ENCODE measurements at places on chromosomes 12 and 14. TPM values are rescaled to one million over a fixed set of nuclear protein-coding genes. Genes with fewer than 3 reads are reported as not detected.
A peak's percentile ranks its signal among the peaks of the same experiment; 100 is the strongest.

SYCP3 gene
- 1.1 TPM for polyA plus RNA-seq

AICDA gene
- polyA plus RNA-seq: not detected

TAS2R50 gene
- polyA plus RNA-seq: not detected

TAS2R43 gene
- 0.53 TPM for polyA plus RNA-seq

DNA sequence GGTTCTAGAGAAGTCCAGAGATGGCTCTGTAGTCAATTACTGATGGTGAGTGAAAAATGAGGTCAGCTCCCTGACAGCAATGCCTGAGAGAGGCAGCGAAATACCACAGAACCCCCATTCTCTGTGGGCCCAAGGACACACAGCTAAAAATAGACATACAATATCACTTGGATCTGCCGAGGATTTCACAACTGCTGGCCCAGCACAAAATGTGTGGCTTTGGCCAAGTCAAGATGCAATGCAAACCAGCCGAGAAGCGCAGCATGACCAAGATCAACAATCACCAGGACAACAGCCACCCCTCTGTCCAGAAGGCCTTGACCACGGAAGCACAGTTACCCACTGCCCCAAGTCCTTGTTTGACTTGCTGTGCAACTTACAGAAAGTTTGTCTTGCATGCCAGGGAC, 52.2 kb downstream of the CKAP4 start:
- peak; percentile 62 for DNase-seq

- DNase-seq: no peak
These were observed 310.7 kb downstream of the AEBP2 start for GRCh38 chr12:19749906-19750574.

DNA sequence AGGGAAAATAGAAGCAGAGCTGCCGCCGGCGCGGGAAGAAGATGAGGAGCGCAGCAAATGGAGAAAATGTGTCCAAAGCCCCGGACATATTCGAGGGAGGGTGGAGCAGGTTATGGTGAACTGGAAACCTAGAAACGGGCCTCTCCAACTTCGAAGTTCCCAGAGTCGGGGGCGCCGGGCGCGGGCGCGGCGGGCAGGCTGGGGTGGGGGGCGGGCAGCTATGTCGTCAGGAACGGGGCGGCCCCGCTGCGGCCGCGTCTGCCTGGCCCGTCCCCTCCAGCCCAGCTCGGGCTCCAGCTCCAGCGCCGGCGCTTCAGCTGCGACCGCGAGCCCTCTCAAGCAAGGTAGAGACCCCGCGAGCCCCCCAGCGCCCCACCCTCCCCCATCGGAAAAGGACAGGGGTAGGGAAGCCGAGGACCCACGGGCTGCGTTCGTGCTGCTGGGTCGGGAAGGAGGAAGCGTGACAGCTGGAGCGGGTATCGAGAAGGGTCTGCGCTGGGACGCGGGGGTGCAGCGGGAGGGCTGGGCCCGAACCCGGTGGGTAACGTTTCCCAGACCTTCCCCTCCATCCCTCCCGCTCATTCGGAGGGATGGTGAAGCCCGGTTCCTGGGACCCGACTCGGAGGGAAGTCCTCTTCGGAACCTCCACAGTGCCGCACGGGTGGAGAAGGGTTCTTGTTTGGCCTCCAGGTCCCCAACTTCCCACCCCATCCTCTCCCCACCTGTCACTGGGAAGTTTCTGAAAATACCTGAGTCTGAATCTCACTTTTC, 1.0 kb downstream of the DGKA start:
- peak; percentile 67 for DNase-seq

DNA sequence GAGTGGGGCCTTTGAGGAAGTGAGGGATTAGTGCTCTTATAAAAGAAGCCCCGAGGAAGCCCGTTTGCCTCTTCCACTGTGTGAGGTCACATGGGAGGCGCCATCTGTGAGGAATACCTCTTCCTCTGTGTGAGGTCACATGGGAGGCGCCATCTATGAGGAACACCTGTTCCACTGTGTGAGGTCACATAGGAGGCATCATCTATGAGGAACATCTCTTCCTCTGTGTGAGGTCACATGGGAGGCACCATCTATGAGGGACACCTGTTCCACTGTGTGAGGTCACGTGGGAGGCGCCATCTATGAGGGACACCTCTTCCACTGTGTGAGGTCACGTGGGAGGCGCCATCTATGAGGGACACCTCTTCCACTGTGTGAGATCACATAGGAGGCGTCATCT, 69.7 kb downstream of the SLC24A4 start:
- no peak for DNase-seq

DNA sequence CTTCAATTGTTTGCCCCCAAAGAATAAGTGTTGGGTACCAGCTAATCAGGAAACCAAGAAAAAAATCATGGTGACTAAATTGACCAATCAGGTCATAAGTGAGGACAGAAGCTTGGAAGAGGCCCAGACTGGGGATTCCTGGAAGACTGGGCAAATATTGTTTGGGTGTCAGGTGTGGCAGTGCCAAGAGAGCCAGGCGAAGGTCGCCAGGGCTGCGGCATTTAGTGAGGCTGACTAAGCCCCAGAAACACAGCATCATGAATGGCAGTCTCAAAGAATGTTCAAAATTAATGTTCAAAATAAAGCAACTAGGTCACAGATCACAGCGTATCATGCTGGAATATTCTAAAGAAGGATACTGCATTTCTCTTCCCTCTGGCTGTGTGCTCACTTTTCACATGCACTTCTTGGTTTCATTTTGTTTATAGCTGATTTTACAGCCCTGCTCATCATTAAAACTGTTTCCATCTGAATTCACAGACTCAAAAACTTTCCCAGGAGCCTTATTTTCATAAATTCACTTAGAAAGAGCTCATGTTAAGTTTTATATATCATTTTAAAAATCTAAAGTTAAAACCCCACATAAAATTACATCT, 85.3 kb upstream of the OVCH1 start:
- no peak for DNase-seq

DNA sequence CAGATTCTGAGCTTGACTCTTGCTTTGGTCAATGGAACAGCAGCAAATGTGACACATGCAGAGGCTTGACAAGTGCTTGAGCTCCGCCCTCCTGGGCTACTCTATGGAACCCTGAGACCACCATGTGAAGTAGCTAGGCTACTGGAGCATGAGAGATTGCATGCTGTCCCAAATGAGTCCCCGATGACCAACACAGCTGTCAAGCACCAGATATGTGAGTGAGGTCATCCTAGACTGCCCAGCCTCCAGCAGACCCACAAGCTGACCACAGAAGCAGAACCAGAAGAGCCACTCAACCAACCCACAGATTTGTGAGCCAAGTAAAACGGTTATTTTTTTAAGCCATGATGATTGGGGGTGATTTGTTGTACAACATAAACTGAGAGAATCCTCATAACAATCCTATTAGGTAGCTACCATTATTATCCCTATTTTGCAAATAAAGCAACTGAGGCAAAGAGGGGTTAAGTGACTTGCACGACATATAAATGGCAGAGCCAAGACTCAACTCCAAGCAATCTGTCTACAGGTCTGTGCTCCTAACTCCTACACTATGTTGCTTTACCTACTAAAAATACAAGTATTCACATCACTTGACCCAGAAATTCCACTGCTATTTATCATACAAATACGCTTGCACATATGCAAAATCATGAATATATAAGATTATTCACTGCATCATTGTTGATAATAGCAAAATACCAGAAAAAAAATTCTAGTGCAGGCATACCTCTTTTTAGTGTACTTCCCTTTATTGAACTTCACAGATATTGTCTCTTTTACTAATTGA, 136.2 kb downstream of the NDUFA12 start:
- no peak for DNase-seq

- peak; percentile 66 for DNase-seq
These were observed 551 bp downstream of the RAP1B start for GRCh38 chr12:68611094-68611805.

Data from left lung (tissue), 14 donors.